ENCODE measurements at places on chromosomes 12 and 14.

GRCh38 chr12:43109631-43110345, 442.2 kb downstream of the ADAMTS20 start:
- DNase-seq: no peak

- DNase-seq: peak; percentile 17
These were observed 6.3 kb upstream of the LTBP2 start for GRCh38 chr14:74618078-74618952.

DNA sequence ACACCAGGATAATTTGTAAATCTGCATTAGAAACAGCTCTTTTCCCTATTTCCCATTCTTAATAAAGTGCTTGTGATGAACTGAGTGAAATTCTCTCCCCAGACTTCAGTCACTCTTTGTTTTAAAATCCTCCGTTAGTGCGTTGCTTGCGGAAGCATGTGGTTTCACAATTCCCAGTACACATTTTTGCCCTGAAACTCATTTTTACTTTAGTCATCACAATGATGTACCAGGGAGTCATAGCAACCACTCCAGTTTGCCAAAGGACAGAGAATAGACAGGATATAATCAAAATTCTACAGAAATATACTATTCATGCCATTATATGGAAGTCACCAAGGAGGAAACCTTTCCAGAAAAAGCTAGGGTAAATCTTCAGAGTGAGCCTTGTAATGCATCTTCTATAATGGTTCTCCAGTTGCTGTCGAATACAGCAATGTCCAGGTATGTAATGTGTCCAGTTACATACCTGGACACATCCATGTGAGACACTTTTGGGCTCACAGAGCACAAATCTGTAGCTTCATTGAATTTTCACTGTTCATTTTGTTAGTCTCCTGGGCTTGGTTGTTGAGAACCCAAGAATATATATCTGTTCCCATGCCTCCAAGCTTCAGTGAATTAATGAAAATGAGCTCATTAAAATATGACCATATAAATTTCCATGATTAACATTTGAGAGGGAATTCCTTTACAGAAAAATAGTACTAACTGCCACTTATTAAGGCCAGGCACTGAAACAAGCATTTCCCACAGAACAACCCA, 57.8 kb downstream of the GPR135 start:
- DNase-seq: no peak

DNA sequence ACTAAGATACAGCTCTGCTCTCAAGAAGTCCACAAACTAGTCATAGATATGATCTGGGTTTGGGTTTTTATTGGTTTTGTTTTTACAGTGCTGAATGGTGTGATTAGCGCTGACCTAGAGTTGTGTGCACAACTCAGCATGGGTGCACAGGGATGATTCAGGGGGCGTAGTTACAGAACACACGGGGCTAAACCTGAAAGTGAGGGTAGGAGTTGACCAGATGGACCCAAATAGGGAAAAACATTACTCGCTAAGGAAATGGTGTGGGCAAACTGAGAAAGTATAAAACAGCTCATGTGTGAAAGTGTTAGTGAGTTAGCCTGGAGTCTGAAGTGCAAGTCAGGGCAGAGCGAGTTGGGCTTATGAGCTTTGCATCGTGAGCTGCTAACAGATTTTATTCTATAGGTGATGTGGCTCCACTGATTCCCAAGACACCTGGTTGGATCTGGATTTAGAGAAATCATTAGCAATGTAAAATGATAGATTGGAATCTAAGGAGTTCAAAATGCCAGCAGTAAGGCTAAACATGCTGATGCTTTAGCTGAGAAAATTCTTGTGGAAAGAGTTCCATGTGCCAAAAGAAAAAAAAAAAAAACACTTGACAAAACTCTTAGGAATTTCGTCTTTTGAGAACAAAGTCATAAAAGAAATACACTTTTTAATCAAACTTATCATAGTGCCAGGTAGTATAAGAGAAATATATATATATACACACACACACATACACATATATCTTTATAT, 134.9 kb downstream of the SLC5A8 start:
- DNase-seq: no peak

GRCh38 chr12:52846356-52846970, 2.3 kb downstream of the KRT78 start:
- DNase-seq: no peak

- no peak for DNase-seq
These were observed 1.3 kb downstream of the UNG start for GRCh38 chr12:109098651-109099050.

GRCh38 chr12:89345830-89346740, 6.2 kb downstream of the DUSP6 start:
- no peak for DNase-seq

GRCh38 chr12:121461048-121461447, 61.1 kb downstream of the RNF34 start:
- DNase-seq: no peak

All from activated T-helper 1 cell treated with anti-CD3 and anti-CD28 coated beads, Interleukin-2, amount 50 U/mL, for 16 hours (primary cell).